ENCODE measurements at places on chromosomes 5 and 9.

- no peak for DNase-seq
Measured at GRCh38 chr9:71796100-71796767, 27.9 kb upstream of the CEMIP2 start.

DNA sequence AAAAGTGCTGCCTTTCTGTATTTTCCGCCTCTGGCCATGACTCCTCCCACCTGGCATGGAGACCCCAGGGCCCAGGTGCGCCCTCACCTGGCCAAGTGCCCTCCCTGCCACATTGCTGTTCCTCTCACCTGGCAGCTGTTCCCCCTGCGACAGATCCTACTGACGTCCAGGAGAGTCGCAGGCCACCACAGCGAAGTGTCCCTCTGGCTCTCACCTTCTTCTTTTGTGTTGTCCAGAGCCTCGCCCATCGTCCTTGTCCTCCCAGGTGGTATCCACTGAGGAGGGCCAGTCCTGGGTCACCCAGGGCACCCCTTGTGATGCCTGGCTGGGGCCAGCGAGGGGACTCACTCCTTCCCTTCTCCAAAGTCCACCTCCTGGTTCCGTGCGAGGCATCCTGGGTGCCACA is 2.6 kb downstream of the NKD2 start:
- no peak for DNase-seq

GRCh38 chr9:1637401-1637800 is 377.7 kb upstream of the SMARCA2 start:
- DNase-seq, result no peak

- DNase-seq, result no peak
Measured at GRCh38 chr5:111984044-111984443, 227.1 kb upstream of the NREP start.

DNA sequence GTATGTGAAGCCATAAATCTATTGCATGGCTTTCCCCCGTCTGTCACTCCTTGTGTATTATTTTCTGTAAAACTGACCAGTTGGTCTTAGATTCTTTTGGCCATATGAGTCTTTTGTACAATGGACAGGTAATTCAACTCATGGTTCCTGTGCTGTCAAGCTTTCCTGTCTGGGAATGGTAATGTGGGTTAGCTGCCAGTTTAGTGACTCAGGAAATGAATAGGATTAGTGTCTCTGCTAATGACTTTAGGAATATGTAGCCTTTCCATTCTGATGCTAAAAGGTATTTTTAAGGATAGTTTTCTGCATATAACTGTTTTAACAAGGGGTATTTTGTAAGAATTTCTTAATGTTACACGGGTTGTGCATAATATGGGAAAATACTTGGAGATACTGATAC is 182.7 kb downstream of the PBX3 start:
- DNase-seq, result no peak

DNA sequence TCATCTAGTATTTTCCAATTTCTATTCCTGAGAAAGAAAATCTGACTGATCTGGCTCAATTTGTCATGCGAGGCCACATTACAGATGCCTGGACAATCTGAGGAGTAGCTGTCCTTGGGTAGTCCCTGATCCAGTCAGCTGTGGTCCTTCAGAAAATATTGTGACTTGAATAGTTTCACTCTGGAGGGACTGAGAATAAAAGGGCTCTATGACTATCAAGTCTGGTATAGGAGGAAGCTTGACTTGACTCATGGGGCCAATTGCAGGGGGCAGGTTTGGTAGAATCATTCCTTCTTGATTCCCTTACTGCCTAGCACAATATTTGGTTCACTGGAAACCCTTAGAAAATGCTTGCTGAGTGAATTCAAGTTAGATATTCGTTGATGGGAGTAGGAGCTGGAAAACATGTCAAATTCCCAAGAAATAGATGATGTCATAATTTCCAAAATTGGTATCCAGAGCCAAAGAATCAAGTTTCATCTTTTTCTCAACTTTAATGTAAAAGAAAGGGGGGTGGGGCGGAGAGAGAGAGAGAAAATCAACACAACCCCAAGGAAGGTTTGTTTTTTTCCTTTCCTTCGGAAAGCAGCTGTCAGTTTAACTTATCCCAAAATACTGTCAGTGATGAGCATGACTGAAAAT is 32.4 kb upstream of the STX17 start:
- DNase-seq, result no peak

GRCh38 chr9:127180457-127181314 is 58.3 kb upstream of the ANGPTL2 start:
- no peak for DNase-seq

- no peak for DNase-seq
Measured at GRCh38 chr9:73179589-73179988, 27.9 kb downstream of the ANXA1 start.

DNA sequence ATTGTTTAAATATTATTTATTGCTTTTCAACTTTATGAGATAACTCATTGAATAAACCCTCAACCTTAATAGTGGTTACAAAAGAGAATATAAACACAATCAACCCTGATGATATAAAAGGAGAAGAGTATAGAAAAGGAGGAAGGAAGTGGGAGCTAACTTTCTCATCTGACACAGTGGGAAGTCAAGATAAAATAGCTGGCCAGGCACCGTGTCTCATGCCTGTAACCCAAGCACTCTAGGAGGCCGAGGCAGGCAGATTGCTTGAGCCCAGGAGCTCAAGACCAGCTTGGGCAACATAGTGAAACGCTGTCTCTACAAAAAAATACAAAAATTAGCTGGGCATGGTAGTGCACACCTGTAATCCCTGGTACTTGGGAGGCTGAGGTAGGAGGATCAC is 93.5 kb downstream of the PPP2R2B start:
- no peak for DNase-seq

- DNase-seq, result no peak
Measured at GRCh38 chr9:61665330-61665751, 475.5 kb downstream of the SPATA31A7 start.

- DNase-seq, result no peak
Measured at GRCh38 chr5:148805326-148806290, 20.8 kb upstream of the ADRB2 start.

DNA sequence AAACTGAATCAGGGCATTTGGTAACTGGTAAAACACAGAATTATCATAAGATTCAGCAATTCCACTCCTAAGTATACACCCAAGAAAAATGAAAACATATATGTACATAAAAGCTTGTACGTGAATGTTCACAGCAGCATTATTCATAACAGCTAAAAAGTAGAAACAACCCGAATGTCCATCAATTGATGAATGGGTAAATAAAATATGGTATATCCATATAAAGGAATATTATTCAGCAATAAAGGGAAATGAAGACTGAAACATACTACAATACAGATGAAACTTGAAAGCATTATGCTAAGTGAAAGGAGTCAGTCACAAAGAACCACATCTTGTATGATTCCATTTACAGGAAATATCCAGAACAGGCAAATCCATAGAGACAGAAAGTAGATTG is 65.5 kb downstream of the MPDZ start:
- DNase-seq, result no peak

- peak; percentile 93 for DNase-seq
Measured at GRCh38 chr9:70563431-70564204, 149.2 kb upstream of the KLF9 start.

GRCh38 chr5:35316611-35317274 is 86.5 kb upstream of the PRLR start:
- DNase-seq, result no peak

- DNase-seq, result no peak
Measured at GRCh38 chr9:36165826-36166167, 3.4 kb upstream of the CCIN start.

DNA sequence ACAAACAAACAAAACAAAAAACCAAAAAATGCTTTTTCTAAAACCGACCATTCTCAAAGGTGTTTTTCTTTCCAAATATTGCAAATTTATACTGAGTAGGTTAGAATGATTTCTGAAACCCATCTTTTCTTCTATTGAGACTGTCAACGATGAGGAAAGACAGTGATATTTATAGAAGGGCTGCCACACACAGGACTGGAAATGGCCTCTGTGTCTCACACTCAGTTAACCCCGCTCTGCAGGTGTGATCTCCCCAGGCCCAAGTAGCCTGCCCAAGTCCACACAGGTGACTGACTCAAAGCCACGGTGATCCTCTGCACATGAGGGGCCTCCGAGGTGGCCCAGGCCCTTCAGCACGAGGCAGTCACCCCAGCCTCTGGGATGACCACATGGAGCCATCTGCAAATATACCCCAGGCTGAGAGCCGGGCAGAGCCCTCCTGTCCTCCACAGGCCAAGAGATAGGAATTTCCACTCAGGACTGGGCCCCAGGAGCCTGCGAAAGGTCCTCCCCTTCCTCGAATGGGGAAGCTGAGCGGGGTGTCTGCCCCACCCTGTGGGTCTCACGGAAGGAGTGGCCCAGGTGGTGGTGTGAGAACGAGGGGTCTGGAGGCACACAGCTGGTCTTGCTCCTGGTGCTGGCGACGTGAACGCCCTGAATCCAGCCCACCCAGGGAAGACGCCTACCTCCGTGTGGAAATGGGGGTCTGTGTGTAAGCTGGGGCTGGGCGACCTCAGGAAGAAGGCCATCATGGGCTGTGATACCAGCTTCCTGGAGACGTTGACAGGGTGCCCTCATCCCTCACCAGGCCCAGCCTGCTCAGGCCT is 53.0 kb upstream of the PHYKPL start:
- no peak for DNase-seq

DNA sequence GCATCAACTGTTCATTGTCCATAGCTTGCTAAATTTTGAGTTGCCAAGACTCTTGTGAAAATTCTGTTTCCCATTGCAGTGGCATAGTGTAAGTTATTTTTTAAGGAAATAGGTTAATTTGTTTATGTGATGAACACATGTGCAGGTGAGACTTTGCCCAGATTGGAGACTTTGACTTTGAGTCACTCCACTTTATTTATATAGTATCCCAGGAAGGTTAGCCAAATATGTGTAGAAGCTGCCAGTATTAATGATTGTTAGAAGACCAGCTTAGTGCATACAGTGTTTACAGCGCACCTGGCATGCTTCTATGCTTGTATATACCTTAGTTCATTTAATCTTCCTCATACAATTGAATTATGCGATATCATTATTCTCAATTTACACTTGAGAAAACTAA is 51.0 kb downstream of the MTAP start:
- no peak for DNase-seq

DNA sequence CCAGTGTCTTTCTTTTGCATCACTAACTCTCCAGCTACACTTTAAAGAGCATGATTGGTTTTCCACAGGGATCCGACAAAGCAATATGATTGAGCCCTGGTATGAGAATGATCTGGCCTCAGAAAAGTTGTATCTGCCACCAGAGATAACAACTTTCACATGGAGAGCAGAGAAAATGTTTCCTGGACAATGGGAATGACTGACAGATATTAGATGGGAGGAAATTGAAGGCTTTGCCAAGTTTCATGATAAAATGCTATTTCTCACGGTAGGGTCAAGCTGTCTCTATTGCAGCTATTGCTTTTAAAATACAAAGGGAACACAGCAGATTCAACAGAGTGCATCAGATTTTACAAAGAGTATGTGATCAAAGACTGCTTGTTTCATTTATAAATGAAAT is 56.4 kb upstream of the GLIS3 start:
- DNase-seq, result no peak

- DNase-seq, result no peak
Measured at GRCh38 chr9:93965830-93966577, 10.8 kb upstream of the BARX1 start.

DNA sequence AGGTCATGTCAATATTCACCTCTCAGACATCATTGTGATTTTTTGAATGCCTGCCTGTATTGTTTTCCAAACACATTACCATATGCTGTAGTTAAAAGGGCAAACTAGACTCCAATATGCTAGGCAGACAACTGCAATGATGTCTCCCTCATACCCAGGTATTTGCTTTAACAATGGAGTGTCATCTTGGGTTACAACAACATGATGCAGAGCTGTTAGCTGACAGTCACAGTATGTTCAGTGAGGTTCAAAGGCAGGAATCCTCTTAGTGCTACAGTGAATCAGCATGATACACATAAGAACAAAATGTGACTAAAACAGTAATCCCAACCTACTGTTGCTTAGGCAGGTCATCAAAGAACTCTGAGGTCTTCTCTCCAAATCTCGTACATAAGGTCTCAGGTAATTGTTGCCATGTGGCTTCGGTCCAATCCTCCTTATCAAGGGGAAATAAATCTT is 24.0 kb downstream of the OR1J1 start:
- no peak for DNase-seq

- no peak for DNase-seq
Measured at GRCh38 chr9:98856982-98857381, 49.5 kb downstream of the GALNT12 start.

Measured in GM04503 (cell line).